ENCODE measurements at places on chromosomes 7 and 10.

GRCh38 chr7:30988351-30989005 lies 24.7 kb downstream of the GHRHR start:
- no peak for DNase-seq

- DNase-seq = no peak
These were observed 17.3 kb upstream of the FAM241B start for GRCh38 chr10:69612760-69613159.

- DNase-seq = no peak
These were observed 226.3 kb upstream of the NPVF start for GRCh38 chr7:25454562-25455041.

DNA sequence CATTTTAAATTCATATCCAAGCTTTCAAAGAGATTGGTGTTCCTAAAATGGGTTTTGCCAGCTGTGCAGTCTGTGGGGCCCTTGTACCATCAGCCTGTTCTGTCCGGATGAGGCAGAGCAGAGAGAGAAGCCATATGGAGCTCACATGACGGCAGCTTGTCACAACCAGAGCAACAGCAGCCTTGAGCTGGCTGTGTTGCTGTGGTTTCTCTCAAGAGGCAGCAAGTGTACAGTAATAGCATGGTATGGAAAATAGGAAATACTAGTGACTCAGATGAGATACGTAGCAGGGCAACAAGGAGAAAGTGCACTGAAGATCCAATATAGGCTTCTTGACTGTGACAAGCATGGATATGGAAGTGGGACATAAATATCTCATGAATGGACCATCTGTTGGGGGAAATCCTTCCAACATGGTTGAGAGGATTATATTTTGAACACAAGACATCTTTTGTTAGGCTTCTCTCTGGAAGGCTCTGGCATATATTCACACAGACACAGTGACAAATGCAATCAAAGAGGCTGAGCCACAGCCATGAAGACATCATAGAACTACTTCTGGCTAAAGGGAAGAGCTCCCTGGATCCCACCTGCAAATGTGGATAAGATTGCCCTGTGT lies 251.0 kb upstream of the TAC1 start:
- DNase-seq = no peak

DNA sequence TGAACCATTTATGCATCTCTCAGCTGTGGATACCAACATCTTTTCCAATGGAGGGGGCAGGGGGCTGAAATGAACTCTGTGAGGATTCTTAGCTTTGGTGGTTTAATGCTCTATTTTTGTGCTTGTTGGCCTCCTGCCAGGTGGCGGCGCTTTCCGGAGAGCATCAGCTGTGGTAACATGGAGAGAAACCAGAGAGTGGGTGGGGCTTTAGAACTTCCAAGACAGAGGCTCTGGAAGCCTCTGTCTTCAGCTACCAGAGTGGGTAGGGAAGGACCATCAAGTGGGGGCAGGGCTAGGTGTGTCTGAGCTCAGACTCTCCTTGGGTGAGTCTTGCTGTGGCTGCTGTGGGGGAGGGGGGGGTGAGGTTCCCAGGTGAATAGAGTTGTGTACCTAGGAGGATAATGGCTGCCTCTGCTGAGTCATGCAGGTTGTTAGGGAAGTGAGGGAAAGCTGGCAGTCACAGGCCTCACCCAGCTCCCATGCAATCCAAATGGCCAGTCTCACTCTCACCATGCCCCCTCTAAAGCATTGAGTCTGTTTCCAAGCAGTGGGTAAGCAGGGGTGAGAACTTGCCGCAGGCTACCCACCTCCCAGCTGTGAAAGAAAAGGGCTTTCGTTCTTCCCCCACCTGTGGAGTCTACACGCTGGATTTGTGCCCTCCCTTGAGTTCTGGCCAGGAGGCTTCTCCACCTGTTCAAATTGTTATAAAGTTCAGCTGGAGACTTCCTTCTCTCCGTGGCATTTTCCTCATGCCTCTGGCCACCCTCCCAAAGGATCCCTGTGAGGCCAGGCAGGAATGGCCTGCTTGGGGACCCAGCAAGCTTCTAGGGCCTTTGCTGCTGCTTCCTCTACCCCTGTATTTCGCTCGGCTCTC lies 527.0 kb downstream of the NEBL start:
- no peak for DNase-seq

GRCh38 chr7:47678641-47679380 lies 96.9 kb upstream of the TNS3 start:
- DNase-seq = no peak

DNA sequence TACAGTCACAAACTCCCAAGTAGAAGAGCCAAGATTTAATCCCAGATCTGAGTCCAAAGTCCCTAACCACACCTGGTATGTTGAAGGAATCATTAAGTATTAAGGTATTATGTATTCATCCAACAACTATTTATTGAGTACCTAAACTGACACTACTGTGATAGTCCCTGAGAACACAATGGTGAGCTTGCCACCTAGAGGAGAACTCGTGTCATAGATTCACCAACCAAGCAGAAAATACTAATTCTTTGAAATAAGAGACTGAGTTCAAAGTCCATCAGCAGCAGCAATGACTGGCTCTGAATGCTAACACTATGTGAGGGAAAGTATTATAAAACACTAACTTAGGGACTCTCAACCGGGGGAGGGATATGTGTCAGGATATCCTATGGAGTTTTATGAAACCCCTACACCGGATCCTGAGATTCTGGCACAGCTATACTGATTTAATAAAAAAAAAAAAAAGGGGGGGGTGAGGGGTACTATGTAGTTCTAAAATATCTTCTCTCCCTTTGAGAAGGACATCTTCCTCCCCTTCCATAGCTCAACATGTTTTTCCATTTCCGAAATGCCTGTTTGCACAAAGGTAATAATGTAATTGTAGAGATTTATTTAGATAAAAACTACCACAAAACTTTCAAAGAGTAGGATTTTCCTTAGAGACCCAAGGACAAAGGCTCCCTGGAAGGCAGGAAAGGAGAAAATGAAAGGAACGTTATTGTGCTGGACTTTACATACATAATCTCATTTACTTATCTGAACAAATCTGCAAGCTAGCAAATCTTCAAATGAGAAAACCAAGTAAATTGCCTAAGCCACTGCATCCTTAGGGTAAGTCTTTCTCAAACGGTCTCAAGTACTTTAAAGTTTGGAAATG lies 1.6 kb downstream of the NCOA4 start:
- peak; percentile 50 for DNase-seq

- no peak for DNase-seq
These were observed 93.4 kb downstream of the PTPRN2 start for GRCh38 chr7:158494162-158494586.

GRCh38 chr7:120802751-120803150 lies 55.2 kb downstream of the TSPAN12 start:
- DNase-seq = no peak

All from naive thymus-derived CD4-positive, alpha-beta T cell (primary cell).